ENCODE measurements at places on chromosomes 7 and 10.

- no peak for DNase-seq
Observed at GRCh38 chr10:56181607-56182006, 179.5 kb downstream of the ZWINT start.

- no peak for DNase-seq
Observed at GRCh38 chr10:107163881-107164861, at the start of gene SORCS1. Gene SORCS1 (minus strand): TSS chr10:107164706.

- DNase-seq, result no peak
Observed at GRCh38 chr10:3836222-3836820, 51.3 kb upstream of the KLF6 start.

GRCh38 chr10:22643116-22643515 lies 71.3 kb downstream of the PIP4K2A start:
- DNase-seq, result no peak

DNA sequence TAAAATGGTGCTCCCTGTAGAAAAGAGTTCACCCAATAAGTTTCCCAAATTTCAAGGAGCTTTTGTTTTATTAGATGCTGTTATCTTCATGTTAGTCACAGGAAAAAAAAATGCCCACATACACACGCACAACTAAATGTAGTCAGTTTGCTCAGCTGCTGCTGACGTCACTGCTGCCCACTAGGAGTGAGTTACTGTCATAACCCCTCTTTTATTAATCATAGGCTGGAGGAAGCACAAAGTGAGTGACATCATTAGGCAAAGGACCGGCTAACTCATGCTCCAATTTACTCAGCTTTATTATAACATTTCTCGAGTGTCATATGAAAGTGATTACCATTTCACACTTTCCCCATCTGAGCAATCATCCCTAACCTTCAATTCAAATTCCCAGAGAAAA lies 6.7 kb upstream of the INHBA start:
- DNase-seq, result no peak

DNA sequence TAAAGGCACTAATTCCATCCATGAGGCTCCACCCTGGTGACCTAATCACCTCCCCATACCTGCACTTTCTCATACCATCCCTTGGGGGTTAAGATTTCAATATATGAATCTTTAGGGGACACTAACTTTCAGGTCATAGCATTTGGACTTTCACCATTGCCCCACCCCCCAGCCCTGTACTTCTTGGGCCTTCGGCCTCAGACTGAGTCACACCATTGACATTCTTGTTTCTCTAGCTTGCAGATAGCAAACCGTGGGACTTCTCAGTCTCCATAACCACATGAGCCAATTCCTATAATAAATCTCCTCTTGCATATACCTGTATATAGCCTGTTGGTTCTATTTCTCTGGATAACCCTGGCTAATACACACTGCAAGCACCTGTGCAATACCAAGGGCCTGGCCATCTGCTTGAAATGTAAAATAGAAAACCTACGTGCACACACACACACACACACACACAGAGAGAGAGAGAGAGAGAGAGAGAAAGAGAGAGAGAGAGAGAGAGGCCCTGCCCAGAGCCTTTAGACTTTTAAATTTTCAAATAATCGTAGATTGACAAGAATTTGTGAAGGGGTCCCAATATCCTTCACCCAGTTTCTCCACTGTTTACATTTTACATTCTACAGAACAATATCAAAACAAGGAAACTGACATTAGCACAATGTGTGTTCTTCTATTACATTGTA lies 25.3 kb downstream of the ANXA8 start:
- no peak for DNase-seq

GRCh38 chr7:553636-554111 lies 34.0 kb upstream of the PDGFA start:
- no peak for DNase-seq

DNA sequence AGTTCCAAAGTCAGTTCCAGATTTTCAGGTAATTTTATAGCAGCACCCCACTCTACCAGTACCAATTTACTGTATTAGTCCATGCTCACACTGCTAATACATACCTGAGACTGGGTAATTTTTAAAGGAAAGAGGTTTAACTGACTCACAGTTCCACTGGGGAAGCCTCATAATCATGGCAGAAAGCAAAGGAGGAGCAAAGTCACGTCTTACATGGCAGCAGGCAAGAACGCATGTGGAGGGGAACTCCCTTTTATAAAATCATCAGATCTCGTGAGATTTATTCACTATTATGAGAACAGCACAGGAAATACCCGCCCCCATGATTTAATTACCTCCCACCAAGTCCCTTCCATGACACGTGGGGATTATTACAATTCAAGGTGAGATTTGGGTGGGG lies 142.4 kb downstream of the AHR start:
- no peak for DNase-seq

DNA sequence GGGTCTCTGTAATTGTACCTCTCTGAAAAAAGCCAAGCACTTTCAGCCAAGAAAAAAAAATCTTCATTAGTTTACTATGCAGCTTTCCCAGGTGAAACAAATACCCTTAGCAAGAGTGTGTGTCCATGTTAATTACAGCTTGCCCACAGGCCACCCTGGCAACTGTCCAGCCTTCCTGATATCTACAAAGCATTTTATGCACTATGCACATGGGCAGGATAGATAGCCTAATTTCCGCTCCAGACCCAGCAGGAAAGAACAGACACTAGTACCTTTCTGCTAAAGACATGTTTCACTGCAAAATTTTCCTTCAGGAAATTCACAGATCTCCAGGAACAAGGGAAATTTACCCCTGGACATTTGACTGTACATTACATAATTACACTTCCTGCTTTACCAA lies 24.4 kb downstream of the CACNA2D1 start:
- no peak for DNase-seq

GRCh38 chr10:48533951-48534720 lies 70.7 kb downstream of the ARHGAP22 start:
- peak; percentile 73 for DNase-seq

- DNase-seq, result no peak
Observed at GRCh38 chr10:112185959-112186358, 2.4 kb upstream of the GPAM start.

DNA sequence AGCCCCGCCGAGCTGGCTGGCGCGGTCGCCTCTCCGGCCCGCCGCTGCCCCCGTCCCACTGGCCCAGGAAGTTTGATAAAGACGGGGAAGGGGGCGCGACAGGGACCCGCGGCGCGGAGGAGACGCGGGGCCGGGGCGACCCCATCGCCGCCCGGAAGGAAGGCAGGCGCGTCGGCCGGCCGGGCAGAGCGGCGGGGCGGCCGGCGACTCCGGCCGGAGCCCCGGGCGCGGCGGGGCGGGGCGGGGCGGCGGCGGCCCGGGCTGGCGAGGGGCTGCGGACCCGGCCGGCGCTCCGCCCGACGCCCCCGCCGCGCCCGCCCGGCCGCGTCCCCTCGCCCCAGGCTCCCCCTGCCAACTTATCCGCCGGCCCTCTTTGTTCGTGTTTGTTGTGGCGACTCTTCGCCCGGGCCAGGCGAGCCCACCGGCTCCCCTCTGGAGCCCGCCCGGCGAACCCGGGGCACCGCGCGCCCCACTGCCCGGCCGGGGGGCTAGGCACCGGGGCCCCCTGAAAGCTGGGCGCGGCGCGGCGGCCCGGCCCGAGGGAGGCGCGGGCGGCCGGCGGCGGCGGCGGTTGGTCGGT lies 571 bp downstream of the KDM7A start:
- DNase-seq, result no peak

DNA sequence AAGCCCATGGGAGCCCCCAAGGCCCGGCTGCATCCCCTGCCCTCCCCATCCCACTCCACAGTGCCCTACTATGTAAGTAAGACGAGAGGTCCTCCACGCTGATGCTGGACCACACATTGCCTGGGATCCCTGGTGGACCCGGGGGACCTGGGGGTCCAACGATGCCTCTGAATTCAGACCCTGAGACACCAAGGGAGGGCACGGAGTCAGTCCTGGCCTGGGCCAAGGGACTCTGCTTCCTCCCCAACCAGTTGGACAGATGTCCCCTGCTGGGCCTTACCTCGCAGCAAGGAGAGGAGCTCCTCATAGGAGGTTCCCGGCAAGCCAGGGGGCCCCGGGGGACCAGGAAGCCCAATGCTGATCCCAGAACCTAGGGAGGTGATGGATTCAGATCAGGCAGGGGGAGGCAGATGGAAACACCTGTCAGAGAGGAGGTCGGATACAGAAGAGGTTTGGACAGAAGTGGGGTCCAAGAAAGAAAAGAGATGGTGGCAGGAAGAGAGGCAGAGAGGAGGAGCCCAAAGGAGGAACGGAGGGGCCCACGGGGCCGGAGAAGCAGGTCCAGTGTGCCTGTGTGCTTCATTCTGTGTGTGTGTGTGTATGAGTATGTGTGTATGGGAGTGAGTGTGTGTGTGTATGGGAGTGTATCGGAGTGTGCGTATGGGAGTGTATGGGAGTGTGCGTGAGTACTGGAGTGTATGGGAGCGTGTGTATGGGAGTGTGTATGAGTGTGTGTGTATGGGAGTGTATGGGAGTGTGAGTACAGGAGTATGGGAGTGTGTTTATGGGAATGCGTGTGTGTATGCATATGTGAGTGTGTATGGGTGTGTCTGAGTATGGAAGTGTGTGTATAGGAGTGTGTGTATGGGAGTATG lies 50.2 kb downstream of the COL17A1 start:
- DNase-seq, result no peak

DNA sequence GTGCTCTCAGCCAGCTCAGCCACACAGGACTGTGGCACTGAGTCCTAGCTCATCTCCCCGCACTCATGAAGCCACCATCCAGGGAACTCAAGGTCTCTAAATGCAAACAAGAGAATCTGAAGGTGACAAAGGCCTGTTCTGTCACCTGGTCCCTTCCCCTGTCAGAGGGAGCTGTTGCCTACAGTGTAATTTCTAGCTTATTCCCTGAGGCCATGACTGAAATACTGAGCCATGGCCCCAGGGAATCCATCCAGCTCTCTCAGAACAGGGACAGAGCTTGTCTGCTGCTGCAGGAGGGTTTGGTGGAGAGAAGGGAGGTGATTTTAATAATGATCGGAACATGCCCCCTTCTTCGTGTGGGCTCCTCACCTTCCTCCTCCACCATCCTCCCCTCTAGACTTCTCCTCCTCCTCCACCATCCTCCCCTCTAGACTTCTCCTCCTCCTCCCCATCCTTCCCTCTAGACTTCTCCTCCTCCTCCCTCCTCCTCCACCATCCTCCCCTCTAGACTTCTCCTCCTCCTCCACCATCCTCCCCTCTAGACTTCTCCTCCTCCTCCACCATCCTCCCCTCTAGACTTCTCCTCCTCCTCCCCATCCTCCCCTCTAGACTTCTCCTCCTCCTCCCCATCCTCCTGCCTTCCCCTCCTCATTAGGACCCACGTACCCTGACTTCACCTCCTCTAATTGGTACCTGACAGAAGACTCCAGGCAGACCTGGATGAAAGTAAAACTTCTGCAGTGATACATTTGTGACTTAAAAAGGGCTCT lies 338.0 kb upstream of the MKI67 start:
- no peak for DNase-seq

Data from iPS DF 19.7 (cell line).